ENCODE measurements at places on chromosomes 7 and 10. TPM values are rescaled to one million over a fixed set of nuclear protein-coding genes. Genes with fewer than 3 reads are reported as not detected.
A peak's percentile ranks its signal among the peaks of the same experiment; 100 is the strongest.

DNA sequence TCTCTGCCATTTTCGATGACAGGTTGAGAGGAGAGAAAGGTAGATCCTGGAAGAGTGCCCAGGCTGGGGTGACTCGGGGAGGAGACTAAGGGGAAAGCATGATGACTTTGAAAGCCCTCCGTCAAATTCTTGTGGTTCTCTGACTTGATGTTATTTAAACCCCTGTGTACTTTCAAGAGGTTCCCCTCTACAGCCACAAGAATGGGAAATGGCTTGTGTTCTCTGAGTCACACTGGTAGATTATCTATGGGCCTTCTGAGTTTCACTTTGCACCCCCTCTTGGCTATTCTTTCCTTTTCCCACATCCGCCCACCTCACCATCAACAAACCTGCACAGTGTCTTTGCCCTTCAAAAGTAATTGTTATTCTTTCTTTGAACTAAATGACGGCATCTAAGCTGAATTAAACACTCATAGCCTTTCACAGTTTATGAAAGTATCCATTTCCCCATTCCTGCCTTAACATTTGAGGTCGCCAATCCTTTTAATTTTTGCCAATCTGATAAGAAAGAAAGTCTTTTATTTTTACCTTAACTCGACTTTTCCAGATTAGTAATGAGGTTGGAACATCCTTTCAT, 24.1 kb downstream of the PRF1 start:
- peak; percentile 76 for DNase-seq

DNA sequence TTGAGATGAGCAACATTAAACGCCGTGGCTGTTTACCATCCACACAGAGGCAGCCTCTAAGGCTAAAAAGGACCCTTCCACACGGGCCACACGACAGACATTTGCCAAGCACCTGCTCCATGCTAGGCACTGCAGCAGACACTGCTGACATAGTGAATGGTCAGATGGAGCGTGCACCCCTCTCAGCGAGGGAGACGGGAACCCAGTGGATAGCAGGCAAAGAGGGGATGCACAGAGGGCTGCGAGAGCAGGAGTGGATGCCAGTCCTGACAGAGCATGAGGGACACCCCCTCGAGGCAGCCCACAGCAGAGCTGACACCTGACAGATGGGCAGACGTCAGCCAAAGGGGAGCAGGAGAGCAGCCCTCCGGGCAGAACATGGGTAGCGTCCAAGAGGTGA, 5.6 kb upstream of the STK32C start:
- DNase-seq = no peak

DNA sequence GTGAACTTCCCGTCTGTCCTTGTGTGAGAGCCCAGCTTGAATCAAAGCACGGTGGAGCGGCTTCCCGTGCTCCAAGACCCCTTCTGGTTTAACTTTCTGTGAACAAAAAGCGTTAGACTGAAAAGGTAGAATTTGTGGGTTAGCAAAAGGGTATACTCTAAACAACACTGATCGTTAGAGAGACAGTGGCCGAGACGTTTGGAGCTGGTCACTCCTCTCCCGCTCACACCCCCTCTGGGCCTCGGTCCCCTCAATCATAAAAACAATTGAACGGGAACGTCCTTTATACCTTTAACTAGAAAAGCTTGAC, 502 bp downstream of the PRKRIP1 start:
- no peak for DNase-seq

GRCh38 chr10:102648889-102649796, 4.9 kb downstream of the TRIM8 start:
- peak; percentile 56 for DNase-seq

DNA sequence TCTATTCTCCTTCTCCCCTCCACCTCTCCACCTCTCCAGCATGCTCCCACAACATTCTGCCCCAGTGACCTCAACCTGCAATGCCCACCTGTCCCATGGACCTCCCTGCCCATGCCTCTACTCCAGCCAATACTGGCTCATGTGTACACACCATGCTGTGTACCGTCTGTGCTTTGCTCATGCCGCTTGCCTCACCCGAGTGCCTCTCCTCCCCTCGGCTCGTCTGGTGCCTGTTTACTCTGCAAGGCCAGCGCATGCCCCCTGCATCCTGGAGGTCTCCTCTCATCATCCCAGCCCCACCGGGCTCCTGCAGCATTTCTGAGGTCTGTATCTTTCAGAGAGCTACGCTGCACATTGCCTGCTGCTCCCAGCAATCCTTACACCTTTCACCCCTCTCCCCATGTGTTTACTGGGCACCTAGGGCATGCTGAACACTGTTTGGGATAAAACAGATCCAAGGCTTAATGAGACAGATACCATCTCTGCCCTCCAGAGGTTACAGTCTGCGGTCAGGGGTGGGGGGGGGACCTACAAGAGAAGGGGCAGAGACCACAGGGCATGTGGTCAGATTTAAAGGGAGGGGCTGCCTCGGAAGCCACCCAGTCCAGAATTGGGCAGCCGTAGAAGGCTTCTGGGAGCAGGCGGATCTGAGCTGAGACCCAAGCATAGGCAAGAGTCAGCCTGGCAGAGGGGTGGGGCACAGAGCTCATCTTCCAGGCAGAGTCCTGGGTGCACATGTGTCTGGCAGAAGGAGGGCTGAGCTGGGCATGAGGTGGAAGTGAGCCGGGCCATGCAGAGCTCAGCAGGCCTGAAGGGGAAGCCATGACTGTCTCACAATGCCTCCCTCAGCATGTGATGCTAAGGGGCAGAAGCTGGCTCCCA, 29.6 kb upstream of the PSAP start:
- DNase-seq = no peak

DNA sequence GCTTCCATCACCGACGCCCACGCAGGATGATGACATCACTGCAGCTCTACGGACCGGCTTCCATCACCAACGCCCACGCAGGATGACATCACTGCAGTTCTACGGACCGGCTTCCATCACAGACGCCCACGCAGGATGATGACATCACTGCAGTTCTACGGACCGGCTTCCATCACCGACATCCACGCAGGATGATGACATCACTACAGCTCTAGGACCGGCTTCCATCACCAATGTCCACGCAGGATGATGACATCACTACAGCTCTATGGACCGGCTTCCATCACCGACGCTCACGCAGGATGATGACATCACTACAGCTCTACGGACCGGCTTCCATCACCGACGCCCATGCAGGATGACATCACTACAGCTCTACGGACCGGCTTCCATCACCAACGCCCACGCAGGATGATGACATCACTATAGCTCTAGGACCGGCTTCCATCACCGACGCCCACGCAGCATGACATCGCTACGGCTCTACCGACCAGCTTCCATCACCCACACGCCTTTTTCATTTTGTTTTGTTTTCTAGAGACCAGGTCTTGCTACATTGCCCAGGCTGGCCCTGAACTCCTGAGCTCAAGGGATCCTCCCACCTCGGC, 29.5 kb downstream of the GPER1 start:
- DNase-seq = no peak

- DNase-seq = no peak
Measured at GRCh38 chr10:66337211-66337610, 588.6 kb upstream of the LRRTM3 start.

- DNase-seq = no peak
Measured at GRCh38 chr7:79622781-79623180, 169.3 kb upstream of the MAGI2 start.

GRCh38 chr10:75926763-75927162, 495.3 kb downstream of the LRMDA start:
- DNase-seq = peak; percentile 1

- no peak for DNase-seq
Measured at GRCh38 chr10:12513775-12514673, 164.7 kb downstream of the CAMK1D start.

C10orf143 gene
- total RNA-seq = 3.8 TPM

DNA sequence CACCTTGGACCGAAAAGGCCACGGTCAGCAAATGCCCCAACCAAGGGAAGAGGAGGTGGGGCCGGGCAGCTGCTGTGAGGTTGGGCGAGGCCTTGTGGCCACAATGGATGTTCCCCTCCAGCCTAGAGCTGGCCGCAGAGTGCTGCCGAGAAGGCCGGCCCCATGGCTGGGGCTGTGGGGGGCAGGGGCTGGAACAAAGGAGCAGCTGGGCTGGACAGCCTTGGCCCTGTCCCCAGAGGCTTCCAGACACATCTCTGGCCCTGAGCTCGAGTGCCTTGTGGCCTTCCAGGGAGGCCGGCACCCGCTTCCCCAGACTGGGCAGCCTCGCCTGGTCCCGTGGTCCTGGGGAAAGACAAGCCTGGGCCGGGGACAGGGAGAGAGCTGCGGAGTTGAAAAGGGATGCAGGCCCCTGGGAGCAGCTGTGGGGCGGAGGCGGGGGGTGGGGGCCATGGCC, 88.0 kb downstream of the PDGFA start:
- DNase-seq = no peak

BLNK gene
- 1.3 TPM for total RNA-seq

DNA sequence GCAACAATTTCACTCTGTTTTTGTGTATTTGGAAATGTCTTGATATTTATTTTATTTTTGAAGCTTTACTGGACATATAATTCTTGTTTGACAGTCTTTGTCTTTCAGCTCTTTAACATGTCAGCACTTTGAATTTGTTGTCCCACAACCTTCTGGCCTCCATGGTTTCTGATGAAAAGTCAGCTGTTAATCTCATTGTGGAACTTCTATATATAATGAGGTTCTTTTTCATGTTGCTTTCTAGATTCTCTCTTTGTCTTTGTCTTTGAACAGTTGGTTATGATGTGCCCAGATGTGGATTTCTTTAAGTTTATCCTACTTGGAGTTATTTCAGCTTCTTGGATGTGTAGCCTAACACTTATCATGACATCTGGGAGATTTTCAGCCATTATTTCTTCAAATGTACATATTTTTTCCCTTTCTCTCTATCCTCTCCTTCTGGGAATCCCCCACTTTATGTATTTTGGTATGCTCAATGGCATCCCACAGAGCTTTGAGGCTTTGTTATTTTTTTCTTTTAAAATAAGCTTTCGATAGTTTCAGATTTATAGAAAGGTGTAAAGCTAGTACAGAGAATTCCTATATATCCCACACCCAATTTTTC, 9.5 kb upstream of the LMTK2 start:
- no peak for DNase-seq

EPHB6 gene
- 9.0 TPM for total RNA-seq

DNA sequence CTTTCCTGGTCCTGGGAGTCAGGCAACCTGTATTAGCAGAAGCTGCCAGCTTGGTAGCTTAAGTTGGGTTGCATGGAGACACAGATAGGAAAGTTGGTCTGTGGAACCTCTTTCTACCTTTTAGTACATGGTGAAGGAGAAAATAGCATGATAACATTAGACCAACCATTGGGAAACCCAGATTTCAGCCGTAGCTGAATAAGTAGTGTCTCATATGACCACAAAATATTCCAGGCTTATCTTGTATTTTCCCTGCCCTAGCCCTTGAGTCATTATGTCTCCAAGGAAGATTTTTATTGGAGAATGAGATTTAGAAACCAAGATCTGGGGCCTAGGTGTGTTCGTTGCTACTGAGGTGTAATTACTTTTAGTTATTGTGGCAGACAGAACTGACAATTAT, 67.2 kb downstream of the CCSER2 start:
- DNase-seq = no peak

TSPAN12 gene
- total RNA-seq = not detected

- DNase-seq = no peak
Measured at GRCh38 chr10:23448802-23449570, 10.1 kb downstream of the OTUD1 start.

PIP gene
- not detected for total RNA-seq

- DNase-seq = no peak
Measured at GRCh38 chr7:12229046-12229445, 18.0 kb downstream of the TMEM106B start.

THAP5 gene
- 34.9 TPM for total RNA-seq

MIOS gene
- 60.2 TPM for total RNA-seq

- no peak for DNase-seq
Measured at GRCh38 chr10:69383558-69383957, 33.2 kb downstream of the TACR2 start.

ALOX5 gene
- 0.62 TPM for total RNA-seq

DNA sequence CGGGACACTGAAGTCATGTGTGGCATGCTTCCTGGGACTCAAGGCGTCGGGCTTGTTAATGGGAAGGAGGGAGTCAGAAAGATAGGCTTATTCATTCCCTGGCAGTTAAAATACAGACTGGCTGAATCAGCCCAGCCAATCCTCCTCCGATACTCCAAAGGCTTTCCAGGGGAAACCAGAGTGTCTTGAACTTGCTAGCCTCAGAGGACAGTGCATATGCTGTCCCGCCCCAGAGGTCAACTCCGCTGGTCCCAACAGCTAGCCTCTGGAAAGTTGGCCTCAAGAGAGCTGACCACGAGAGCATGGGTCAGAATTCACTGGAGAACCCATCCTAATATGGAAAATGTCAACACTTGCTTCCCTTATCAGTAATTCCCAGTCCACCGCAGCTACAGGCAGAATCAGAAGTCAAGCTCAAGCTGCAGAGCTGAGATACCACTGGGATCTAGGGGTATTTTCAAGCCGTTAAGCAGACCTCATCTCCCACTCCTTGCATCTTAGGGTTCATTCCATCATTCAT, 43.0 kb downstream of the ELMO1 start:
- no peak for DNase-seq

GPR26 gene
- total RNA-seq = not detected

- no peak for DNase-seq
Measured at GRCh38 chr7:7223250-7223649, 40.9 kb downstream of the C1GALT1 start.

ASIC3 gene
- total RNA-seq = 2.7 TPM

GRCh38 chr10:86952106-86952505, 5.3 kb downstream of the MMRN2 start:
- DNase-seq = no peak

IDI1 gene
- 68.7 TPM for total RNA-seq

DEPP1 gene
- 0.12 TPM for total RNA-seq

CHST12 gene
- total RNA-seq = 3.2 TPM

- DNase-seq = no peak
Measured at GRCh38 chr10:38007991-38008390, 2.5 kb upstream of the ZNF33A start.

- no peak for DNase-seq
Measured at GRCh38 chr7:1844336-1844950, 174.4 kb downstream of the ELFN1 start.

GRCh38 chr7:55073976-55074528, 55.2 kb downstream of the EGFR start:
- DNase-seq = peak; percentile 10

VWA2 gene
- total RNA-seq = not detected

DNA sequence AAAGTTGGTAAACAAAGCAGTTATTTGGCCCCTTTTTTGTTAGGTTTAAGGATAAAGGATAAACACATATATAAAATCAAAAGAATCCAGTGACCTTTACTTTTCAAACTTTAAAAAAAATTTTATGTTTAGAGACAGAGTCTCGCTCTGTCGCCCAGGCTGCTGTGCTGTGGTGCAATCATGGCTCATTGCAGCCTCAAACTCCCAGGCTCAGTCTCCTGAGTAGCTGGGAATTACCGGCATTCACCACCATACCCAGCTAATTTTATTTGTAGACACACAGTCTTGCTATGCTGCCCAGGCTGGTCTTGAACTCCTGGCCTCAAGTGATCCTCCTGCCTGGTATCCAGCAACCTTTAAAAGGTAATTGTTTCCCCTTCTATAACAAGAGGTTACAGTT, 31.3 kb downstream of the GNA12 start:
- DNase-seq = no peak
